ENCODE measurements at places on chromosomes 5 and 9.

GRCh38 chr5:180138214-180138975 is 66.8 kb upstream of the RNF130 start:
- no peak for DNase-seq

- DNase-seq: no peak
These were observed 56.4 kb upstream of the MYO10 start for GRCh38 chr5:16992444-16992843.

DNA sequence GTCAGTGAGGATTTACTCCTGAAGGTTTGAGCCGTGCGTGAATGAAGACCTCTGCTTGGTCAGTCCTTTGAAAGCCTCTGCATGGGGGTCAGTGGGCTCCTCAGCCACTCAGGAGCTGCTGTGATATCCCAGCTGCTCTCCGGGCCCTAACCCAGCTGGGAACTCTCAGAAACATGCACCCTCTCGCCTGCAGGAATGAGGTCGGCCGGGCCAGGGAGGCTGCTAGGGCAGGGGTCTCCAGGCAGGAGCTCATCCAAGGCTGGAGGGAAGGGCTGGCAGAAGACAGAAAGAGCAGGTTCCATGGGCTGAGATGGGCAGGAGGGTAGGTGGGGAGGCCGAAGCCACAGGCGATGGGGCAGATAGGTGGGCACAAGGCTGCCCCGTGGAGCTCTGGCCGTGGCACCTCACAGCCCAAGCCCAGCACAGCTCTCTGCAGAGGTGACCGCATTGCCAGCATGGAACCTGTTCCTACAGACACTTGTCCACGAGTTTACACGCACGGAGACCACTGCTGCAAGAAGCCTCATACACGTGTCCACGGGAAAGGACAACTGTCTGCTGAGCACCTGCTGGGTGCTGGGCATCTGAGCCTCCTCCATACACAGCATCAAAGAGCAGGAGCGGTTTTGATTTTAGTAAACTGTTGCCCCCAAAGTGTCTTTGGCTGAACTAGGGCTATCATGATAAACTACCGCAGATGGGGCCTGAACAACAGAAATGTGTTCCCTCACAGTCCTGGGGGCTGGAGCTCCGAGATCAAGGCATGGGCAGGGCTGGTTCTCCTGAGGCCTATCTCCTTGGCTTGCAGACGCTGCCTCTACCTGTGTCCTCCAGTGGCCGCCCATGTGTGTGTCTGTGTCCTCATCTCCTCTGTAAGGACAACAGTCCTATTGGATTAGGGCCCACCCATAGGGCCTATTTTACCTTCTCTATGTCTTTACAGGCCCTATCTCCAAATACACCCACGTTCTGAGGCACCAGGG is 85.2 kb upstream of the ADAMTS2 start:
- DNase-seq: no peak

DNA sequence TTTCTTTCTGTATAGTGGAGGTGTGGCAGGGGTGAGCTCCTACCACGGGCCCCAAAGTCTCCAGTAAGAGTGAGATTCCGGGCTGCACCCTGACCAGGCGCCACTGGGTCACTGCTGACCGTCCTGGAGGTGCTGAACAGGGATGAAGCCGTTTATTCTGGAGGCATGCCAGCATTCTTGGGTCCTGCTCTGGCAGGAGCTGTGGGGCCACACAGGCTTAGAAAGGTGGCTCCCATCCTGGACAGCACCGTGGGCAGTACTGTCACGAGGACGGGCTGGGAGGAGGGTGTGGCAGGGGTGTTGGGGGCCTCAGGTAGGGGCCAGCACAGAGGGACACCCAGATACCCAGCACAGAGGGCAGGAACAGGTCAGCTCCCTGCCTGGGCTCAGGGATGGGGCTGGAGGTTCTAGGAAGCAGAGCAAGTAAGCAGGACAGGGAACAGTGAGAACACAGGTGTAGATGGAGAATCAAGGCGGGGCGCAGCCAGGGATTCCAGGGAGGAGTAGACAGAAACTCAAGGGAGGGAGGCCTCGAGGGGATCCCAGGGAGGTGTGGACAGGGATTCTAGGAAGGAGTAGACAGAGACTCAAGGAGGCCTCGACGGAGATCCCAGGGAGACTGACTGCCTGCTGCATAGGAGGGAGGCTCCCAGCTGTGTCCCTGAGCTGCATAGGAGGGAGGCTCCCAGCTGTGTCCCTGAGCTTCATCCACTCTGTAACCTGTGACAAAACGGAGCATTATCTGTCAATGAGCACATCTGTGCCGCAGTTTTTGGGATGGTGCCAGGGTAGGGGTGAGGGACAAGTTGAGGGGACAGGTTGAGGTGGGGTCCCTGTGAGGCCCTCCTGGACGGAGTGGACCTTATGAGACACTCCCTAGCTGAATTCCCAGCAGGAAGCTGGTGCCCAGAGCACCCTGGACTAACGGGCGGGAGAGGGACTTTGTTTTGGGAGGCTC is 1.1 kb upstream of the PLEKHG4B start:
- DNase-seq: no peak

All from GM03348 (cell line).